Activated CD8-positive, alpha-beta memory T cell treated with anti-CD3 and anti-CD28 coated beads, Interleukin-2, amount 10 ng/mL, durations not matched to agents 7 days and 5 days (primary cell): ENCODE measurements at places on chromosomes 3 and 15.

DNA sequence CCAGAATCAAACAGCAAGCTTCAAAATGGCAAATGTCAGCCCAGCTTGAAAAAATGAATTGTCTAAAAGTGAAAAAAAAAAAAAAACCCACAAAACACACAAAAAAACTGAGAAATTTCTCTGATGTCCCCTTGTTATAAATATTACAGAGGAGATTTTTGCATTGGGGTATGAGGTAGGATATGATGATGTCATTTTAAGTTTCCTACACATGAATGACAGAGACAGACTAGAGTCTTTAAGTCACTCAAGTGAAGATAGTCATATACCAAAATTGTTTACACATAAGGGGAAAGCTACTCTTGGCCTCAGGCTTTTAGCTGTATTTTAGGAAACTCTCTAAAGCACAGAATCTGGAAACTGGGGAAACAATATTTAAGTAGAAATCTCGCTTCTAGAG is 32.9 kb downstream of the TIMP4 start:
- H3K36me3 ChIP-seq = no peaks in the 10 kb centered on the region
- no peak overlapping the region for H3K27ac ChIP-seq
- H3K4me3 ChIP-seq = no peak overlapping the region
- no peaks in the 10 kb centered on the region for H3K4me1 ChIP-seq
- no peak for DNase-seq
- peaks cover 60% of the 10 kb centered on the region for H3K27me3 ChIP-seq

DNA sequence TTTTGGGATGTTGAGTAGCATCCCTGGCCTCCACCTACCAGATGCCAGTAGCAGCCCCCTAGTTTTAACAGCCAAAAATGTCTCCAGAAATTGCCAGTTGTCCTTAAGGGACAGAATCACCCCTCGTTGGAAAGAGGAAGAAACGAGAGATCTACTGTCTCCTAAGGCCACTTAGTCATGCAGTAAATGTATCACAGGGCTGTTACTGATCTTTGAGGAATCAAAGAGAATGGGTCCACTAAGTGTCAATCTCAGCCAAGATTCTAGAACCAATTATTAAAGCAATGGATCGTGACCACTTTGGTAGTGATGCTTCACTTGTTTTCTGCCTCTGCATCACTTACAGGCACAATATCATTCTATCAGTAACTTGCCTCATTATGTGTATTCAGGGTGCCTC is 26.4 kb downstream of the POLG start:
- peaks cover 6% of the 10 kb centered on the region for H3K4me1 ChIP-seq
- DNase-seq = no peak
- peaks cover 78% of the 10 kb centered on the region for H3K36me3 ChIP-seq
- H3K4me3 ChIP-seq = no peak overlapping the region

DNA sequence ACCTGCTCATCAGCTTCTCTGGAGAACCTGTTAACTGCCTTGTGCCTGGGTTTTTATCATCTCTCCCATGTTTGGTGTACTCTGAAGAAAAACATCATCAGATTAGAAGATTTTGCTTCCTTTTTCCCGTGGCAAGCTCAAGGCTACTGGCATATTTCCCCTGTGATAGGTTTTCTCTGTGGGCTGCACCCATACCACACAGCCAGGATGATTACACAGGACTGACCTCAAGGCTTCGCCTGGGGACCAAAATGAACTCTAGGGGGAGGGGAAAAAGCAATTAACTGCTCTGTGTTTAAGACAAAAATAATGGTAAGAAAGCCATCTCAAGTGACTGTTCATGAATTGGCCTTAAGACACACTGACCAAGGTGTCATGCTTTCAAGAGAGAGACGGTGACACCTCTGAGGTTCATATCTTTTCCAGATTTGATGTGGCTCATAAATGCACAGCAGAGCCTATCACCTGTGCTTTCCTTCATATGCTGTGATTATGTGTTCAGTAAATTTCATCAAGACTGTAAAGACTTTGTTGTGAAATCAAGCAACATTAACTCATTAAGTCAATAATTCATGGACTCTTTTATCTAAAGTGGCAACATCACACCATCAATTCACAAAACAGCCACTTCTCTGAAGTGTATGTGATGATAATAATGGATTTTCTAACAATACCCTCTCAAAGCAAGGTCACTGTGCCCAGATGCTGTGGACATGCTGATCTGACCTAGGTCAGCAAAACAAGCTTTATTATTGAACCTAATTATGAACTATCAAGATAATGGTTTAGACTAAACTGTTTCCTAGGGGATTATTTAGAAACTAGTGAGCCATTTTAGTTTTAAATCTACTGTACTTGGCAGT is 427.9 kb downstream of the WDR72 start:
- H3K4me3 ChIP-seq = no peak overlapping the region
- H3K27me3 ChIP-seq = no peaks in the 10 kb centered on the region
- H3K27ac ChIP-seq = no peak overlapping the region

GRCh38 chr15:51649659-51650521 is 27.3 kb upstream of the DMXL2 start:
- H3K27me3 ChIP-seq = peaks cover 2% of the 10 kb centered on the region
- H3K4me3 ChIP-seq = no peak overlapping the region
- no peaks in the 10 kb centered on the region for H3K36me3 ChIP-seq
- H3K4me1 ChIP-seq = peaks cover 11% of the 10 kb centered on the region
- DNase-seq = peak; percentile 52
- H3K27ac ChIP-seq = no peak overlapping the region

DNA sequence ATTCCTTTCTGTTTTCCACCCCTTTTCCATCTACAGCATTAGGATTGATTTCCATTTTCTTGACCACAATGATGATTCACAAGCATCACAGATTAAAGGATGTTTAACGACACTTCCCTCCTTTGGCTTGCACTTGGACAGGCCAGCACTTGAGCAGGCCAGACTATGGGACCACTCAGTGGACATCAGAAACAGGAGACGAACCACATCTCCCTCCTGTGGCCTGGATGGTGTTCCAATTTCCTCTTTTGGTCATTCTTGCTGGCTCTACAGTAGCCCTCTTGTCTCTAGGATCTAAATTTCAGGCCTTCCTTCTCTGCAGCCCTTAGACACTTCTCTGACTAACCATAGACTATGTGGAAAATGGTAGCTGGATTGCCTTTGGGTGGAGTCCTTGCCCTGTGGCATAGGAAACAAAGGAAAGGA is 78.8 kb upstream of the BOC start:
- H3K4me3 ChIP-seq = no peak overlapping the region
- no peak overlapping the region for H3K27ac ChIP-seq
- no peaks in the 10 kb centered on the region for H3K36me3 ChIP-seq

GRCh38 chr3:70982700-70983140 is 600.8 kb downstream of the FOXP1 start:
- DNase-seq = no peak
- peaks cover 38% of the 10 kb centered on the region for H3K4me1 ChIP-seq
- no peaks in the 10 kb centered on the region for H3K27me3 ChIP-seq
- H3K4me3 ChIP-seq = no peak overlapping the region
- peaks cover 57% of the 10 kb centered on the region for H3K36me3 ChIP-seq

DNA sequence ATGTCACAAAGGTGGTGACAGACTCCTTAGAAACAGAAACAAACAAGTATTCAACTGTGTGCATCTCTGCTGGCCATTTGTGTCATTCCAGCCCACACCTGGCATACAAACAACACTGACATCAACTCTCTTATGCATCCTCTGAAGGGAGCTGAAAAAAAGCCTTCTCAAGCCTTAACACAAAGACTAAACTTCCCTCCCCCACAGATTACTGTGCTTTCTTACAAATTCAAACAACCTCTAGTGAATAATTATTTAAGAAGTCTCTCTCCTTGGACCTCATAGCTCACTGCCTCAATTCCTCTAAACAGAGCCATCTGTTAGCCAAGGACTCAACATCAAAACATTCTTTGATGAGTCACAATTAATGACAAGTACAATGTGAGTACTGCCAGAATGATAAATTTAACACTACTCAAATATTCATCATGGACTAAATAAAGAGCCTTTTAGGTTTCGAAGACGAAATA is 132.1 kb downstream of the WDR76 start:
- no peak overlapping the region for H3K4me3 ChIP-seq
- H3K27ac ChIP-seq = no peak overlapping the region
- no peak for DNase-seq

DNA sequence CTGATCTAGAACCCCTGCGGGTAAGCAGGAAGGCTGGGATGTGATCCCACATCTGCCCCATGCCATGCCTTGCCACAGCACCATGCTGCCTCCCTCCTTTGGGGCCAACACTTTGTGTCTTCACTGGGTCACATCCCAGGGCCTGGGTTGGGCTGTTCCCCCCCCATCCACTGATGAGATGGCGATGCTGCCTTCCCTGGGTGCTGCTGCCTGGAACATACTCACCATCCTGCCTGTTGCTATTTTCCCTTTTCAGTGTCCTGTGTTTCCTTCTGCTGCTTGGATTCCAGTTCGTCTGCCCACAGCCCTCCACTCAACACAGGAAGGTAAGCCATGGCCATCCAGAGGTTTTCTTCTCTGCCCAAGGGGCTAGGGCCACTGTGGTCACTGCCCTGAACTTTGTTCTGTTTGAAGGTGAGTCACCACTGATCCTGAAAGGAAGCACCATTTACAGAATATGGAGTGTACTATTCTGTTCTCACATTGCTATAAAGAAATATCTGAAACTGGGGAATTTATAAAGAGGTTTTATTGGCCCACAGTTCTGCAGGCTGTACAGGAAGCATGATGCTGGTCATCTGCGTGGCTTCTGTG is 39.4 kb downstream of the THSD4 start:
- H3K27ac ChIP-seq = no peak overlapping the region
- no peak for DNase-seq
- no peaks in the 10 kb centered on the region for H3K27me3 ChIP-seq
- H3K4me1 ChIP-seq = no peaks in the 10 kb centered on the region

- peaks cover 14% of the 10 kb centered on the region for H3K4me1 ChIP-seq
- peaks cover 28% of the 10 kb centered on the region for H3K27me3 ChIP-seq
- no peak overlapping the region for H3K27ac ChIP-seq
Observed at GRCh38 chr15:38042211-38042610, 107.8 kb downstream of the TMCO5A start.

- no peak for DNase-seq
- H3K4me3 ChIP-seq = no peak overlapping the region
- H3K27ac ChIP-seq = no peak overlapping the region
Observed at GRCh38 chr3:186383026-186383993, 21.3 kb upstream of the DGKG start.

- H3K4me1 ChIP-seq = peaks cover 45% of the 10 kb centered on the region
- H3K4me3 ChIP-seq = peak overlapping the region; percentile 94
- H3K27me3 ChIP-seq = no peaks in the 10 kb centered on the region
Observed at GRCh38 chr3:156553705-156554356, 1.1 kb downstream of the SSR3 start.

DNA sequence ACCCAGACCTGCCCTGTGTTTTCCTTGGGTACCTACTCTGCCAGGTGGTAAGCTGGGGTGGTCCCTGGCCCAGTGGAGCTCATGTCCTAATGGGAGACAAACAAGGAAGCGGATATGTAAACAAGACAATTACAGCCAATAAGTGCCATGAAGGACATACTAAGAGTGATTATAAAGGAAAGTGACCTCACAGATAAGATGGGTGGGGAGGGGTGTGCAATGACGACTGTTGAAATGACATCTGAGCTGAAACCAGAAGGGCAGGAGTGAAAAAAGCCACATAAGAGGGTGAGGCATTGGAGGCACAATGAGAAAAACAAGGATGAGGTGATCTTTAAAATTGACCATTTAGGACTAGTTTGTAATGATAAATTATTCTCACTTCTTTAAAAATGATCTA is 336.2 kb upstream of the IL12A start:
- H3K27me3 ChIP-seq = no peaks in the 10 kb centered on the region
- H3K4me3 ChIP-seq = no peak overlapping the region
- H3K4me1 ChIP-seq = no peaks in the 10 kb centered on the region
- DNase-seq = no peak
- H3K27ac ChIP-seq = no peak overlapping the region

DNA sequence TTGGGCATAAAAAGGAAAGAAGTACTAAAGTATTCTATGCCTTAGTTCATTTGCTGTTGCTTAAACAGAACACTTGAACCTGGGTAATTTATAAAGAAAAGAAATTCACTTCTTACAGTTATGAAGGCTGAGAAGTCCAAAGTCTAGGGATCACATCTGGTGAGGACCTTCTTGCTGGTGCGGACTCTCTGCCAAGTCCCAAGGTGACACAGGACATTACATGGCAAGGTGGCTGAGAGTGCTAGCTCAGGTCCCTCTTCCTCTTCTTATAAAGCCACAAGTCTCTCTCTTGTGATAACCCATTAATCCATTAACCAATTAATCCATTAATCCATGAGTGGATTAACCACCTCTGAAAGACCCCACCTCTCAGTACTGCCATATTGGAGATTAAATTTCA is 3.1 kb upstream of the ZBTB38 start:
- DNase-seq = no peak
- H3K4me1 ChIP-seq = peaks cover 37% of the 10 kb centered on the region
- H3K27ac ChIP-seq = no peak overlapping the region
- no peak overlapping the region for H3K4me3 ChIP-seq

DNA sequence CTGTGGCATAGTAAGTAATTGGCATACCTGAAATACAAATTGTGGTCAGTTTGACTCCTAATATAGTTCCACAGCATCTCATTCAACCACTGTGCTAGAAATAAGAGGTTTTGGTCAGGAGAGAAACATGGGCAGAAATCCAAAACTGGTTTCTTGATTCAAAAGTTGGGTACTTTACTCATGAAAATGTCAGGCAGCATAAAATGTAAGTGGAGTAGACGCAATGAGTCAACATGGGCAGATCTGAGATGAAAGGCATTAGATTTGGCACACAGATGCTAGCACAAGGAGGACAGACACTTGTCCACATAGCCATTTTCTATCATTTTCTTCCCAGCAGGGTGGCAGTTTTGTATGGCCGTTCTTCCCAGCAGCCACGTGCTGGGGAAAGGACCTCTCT is 255.8 kb upstream of the CDIN1 start:
- no peaks in the 10 kb centered on the region for H3K36me3 ChIP-seq
- no peaks in the 10 kb centered on the region for H3K4me1 ChIP-seq
- no peak overlapping the region for H3K4me3 ChIP-seq
- no peaks in the 10 kb centered on the region for H3K27me3 ChIP-seq

DNA sequence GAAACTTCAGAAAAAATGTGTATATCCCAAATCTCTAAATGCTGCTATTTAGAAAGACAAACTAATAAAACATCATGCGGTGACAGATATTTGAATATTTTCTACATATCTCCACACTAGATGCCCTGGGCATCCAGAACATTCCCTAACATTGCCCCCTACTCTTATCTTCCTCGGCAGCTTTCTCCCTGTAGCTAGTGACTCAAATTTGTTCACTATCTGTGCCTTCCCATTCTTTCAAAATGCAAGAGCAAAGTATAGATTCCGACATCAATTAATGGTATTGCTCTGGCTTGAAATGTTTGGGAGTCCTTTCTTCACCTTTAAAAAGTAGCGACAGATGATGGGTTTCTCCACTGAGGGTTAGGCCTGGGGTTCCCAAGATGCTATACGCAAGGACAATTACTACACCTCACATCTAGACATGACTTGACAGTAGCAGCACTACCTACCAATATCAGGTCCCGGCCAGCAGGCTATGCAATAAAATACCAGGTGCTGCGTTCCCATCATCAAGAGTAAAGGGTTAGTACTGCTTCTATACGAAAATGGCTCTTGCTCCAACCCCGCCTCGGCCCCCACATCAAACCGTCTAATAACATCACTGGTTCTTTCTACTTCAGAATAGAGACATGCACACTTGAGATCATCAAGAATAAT is 631 bp downstream of the UBR1 start:
- H3K4me3 ChIP-seq = peak overlapping the region; percentile 97
- H3K27ac ChIP-seq = peak overlapping the region; percentile 96
- peaks cover 47% of the 10 kb centered on the region for H3K4me1 ChIP-seq

- peaks cover 6% of the 10 kb centered on the region for H3K4me1 ChIP-seq
- no peak overlapping the region for H3K27ac ChIP-seq
- H3K36me3 ChIP-seq = no peaks in the 10 kb centered on the region
- DNase-seq = no peak
Observed at GRCh38 chr3:34248352-34248751, 449.9 kb downstream of the PDCD6IP start.

- no peaks in the 10 kb centered on the region for H3K27me3 ChIP-seq
- no peak overlapping the region for H3K4me3 ChIP-seq
- DNase-seq = peak; percentile 42
Observed at GRCh38 chr3:99970198-99970597, 144.1 kb downstream of the FILIP1L start.
